ENCODE measurements at places on chromosomes 3 and 15.

- no peak for DNase-seq
These were observed 34.4 kb downstream of the CA12 start for GRCh38 chr15:63347074-63347857.

DNA sequence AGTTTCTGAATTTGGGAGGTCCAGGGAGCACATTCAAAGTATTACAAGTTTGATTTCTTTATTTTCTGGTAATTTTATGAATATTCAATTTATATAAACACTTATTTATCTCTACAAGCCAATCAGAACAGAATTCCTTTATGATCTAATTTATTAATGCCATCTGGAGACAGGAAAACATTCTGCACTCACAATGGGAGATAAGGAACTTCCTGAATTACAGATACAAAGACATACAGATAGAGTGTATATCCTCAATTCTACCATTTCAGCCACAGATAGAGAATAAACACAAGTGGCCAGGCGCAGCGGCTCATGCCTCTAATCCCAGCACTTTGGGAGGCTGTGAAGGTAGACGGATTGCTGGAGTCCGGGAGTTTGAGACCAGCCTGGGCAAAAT, 86.0 kb downstream of the IQCH start:
- DNase-seq = no peak

DNA sequence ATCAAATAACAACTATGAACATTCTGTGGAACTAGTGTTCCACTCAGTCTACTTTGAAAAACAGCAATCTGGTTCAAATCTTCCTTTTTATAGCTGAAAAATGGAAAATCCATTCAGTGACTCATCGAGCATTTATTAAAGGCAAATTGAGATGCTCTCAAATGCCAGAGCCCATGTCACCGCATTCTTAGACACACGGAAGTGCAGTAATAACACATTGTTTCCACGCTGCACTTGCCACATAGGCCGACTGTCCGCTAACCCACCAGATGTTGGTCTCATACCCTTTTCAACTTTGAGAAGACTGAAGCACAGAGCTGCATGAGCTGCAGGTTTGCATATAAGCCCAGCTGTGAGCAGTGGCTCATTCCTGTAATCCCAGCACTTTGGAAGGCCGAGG, 95.9 kb downstream of the TMEM266 start:
- DNase-seq = no peak

DNA sequence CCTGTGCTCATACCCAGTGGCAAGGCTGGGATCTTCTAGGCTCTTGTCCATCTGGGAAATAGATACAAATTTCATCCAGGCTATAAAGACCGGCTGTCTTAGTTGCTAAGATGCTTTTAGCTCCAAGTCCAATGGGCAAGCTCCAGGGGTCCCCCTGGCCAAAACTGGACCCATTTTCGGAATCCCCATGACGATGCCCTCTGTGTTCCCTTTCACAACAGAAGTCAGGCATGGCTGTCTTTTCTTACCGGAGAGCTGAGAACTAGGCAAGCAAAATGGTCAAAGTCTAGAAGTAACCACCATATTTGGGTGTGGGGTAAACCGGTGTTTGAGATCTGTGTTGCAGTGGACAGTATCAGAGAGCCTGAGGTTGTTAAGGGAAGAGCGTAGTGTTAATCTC, 1.0 kb downstream of the GLYCTK start:
- DNase-seq = no peak

GRCh38 chr3:33956206-33956605, 157.8 kb downstream of the PDCD6IP start:
- no peak for DNase-seq

GRCh38 chr3:69370901-69371301, 15.0 kb downstream of the FRMD4B start:
- DNase-seq = no peak

- no peak for DNase-seq
These were observed 50.0 kb downstream of the POLR2M start for GRCh38 chr15:57756466-57756865.

- no peak for DNase-seq
These were observed 71.9 kb downstream of the PGPEP1L start for GRCh38 chr15:98935736-98936135.

Data from GOT3 (cell line).